ENCODE measurements at places on chromosomes 11 and 22.

GRCh38 chr22:38947321-38948140 is 9.9 kb upstream of the APOBEC3A start:
- DNase-seq, result peak; percentile 47

GRCh38 chr11:107040433-107041087 is 22.3 kb upstream of the GUCY1A2 start:
- no peak for DNase-seq

- DNase-seq, result no peak
Observed at GRCh38 chr11:62678433-62678769, 472 bp downstream of the UBXN1 start.

DNA sequence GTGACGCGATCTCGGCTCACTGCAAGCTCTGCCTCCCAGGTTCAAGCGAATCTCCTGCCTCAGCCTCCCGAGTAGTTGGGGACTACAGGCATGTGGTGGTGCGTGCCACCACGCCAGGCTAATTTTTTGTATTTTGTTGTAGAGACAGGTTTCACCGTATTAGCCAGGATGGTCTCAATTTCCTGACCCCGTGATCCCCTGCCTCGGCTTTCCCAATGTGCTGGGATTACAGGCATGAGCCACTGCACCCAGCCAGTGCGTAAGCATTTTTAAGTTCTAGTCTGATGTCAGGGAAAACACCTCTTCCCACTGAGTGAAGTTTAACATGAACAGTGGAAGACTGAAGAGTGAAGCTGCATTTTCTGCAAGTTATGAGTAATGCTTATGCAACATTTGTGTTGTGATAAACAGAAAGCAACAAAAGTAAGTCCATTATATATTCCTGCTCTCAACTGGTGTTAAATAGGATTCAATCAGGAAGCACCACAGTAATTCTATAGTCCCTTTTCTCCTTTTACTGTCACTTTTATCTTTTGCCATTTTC is 1219.8 kb upstream of the RAG2 start:
- no peak for DNase-seq

DNA sequence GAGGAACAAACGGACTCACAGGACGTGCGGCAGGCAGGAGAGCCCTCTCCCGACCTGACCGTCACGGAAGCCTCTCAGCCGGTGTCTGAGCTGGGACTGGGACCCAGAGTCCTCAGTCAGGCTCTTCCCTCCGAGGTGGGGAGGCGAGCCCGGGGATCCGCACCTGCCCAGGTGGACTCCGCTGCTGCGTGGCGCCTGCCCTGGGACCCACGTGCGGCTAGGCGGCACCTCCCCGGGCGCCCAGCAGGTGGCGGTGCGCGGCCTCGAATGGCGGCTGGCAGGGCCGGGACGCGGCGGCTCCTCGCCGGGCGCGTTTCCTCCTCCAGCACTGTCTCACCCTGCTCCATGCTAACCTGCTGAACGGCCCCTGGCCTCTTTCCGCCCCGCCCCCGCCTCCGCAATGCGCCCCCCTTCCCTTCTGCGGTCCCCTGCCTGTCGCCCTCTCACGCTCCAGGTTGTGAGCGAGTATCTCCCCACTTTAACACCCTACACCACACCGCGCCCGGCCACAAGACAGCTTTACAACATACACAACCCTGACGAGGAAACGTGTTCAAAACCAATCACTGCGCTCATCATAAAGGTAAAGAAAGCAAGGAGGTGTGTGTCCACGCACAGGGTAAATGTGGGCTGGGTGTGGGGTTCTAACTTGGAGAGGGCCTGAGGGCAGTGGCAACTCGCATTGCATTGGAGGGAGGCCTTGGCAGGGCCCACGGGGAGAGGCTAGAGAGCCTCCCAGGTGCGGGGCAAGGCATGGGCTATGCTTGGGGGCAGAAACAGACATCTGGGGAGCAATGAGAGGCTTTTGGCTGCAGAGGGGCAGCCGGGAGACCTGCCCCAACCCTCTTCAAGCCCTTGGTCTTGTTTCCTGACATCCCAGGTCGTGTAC is 25.9 kb upstream of the ATXN10 start:
- DNase-seq, result peak; percentile 68

DNA sequence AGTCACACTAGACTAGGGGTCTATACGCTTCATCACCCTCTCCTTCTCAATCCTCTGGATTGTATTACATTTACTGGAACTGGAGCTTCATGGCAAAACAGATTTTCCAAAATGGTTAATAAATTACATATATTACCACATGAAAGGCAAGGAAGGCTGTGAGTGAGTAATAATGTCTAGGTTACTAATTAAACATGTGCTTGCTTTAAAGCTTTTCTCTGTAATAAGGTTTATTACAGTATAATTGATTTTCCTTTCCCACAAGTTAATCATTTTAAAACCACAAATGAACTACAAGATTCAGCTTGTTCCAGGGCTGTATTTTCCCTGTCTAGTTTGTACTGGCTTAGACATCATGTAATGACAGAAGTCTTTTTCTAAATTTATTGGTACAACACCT is 25.6 kb downstream of the MMP13 start:
- no peak for DNase-seq

- DNase-seq, result no peak
Observed at GRCh38 chr11:67261946-67262681, 4.2 kb upstream of the GRK2 start.

GRCh38 chr11:113420808-113421207 is 33.2 kb downstream of the ANKK1 start:
- no peak for DNase-seq

DNA sequence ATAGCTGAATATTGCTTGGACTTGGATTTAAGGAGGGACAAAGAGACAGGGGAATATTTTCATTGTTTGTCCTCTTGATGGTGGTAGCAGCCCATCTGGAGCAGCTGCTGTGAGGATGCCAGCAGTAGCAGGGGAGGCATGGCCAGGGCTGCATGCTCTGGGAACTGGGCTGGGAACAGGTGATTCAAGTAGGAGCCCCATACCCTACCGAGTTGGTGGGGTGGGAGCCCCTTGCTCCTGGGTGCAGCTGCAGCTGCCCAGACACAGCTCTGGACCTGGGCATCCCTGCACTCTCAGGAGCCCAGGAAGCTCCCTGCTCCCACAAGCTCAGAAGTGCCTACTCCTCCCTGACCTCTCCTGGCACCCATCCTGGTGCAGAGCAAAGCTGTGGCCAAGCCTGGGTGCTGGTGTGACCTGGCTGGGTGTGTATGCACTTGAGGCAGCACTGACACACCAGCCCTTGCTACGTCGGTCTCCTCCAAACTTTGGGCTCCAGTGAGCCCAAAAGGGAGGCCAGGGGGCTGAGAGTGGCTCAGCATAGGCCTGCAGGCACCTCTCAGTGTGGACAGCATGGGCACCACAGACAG is 341.8 kb upstream of the CCDC179 start:
- DNase-seq, result no peak

DNA sequence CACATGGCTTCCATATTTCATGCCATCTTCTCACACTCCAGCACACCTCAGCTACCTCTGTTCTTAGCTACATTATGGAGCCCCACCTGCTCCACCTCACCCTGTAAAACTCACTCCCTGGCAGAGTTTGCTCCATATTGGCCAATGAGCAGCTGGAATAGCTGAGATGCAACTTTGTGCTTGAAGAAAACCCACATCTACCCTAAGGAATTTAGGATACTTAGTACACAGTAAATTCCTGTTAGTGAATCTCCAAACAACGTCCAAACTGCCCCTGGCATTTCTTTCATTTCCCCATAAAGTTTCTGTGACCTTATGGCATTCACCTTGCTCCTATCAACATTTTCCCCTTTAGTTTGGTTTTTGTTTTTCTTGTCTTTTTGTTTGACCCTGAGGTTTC is 2.2 kb upstream of the VWCE start:
- DNase-seq, result no peak

- no peak for DNase-seq
Observed at GRCh38 chr11:118060869-118061268, 16.0 kb upstream of the TMPRSS4 start.

- no peak for DNase-seq
Observed at GRCh38 chr11:2989551-2989950, 2.6 kb downstream of the NAP1L4 start.

- DNase-seq, result no peak
Observed at GRCh38 chr11:133024301-133024700, 508.0 kb downstream of the OPCML start.

GRCh38 chr22:48944751-48945620 is 882.7 kb downstream of the BRD1 start:
- DNase-seq, result no peak

DNA sequence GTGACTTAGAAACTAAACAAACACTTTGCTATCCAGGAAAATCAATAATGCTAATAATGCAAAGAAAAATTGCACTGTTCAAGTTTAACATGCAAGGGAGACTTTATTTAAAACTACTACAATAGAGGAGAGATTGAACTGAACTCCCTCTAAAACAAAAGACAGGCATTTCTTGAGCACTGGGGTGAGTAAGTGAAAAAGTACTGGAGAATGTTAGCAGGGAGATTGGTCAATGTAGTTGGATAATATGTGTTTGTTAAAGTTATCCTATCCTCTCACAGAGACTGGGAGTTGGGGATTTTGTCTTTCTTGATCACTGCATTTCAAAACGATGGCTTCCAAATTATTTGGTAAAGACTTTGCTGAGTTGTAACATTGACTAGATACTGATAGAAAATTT is 77.6 kb downstream of the LUZP2 start:
- DNase-seq, result no peak

GRCh38 chr11:129489249-129489648 is 113.6 kb downstream of the BARX2 start:
- DNase-seq, result no peak

DNA sequence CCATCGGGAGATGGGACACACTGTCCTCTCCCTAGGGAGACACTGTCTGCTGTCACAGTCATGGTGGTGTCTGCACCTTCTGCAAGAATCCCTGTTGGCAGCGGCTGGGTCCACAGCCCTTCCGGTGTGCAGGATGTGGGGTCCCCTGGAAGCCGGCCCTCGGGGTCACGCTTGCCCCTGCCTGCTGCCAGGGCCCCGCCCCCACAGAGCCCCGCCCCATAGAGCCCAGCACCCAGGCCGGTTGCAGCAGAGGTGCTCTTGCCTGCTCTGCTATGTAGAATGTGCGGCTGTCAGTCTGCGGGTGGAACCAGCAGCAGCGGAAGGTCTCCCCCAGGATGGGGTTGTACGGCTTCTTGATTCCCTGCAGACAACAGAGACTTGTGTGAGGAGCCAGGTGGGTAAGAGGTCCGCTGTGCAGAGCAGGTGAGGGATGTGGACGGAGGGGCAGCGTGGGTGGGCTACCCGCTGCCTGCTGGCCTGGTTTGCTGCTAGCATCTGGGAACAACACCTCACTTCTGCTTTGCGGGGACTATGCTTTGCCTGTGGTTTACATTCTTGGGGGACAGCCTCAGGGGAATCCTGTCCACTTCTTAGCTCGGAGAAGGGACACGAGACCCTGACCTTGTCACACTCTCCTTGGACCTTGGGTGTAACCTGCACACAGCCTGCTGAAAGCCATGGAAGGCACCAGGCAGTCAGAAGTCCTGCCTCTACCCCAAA is 44.9 kb upstream of the CARS1 start:
- DNase-seq, result no peak

GRCh38 chr11:17599460-17599925 is 52.4 kb downstream of the OTOG start:
- no peak for DNase-seq

DNA sequence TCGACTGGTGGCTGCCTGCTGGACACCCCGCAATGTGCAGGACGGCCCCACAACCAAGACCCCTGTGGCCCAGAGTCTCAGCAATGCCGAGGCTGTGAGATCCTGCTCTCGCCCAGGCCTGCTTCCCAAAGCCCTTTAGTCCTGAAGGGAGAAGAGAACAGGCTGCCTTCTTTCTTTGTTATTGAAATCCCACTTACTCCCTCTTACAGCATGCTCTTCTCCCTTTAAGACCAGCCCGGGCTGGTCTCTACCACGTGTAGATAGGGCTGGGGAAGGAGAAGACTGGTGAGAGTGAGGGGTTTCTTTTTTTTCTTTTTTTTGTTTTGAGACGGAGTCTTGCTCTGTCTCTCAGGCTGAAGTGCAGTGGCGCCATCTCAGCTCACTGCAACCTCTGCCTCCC is 21.3 kb downstream of the TMEM45B start:
- no peak for DNase-seq

GRCh38 chr11:30000986-30001750 is 15.7 kb downstream of the KCNA4 start:
- no peak for DNase-seq

- DNase-seq, result peak; percentile 8
Observed at GRCh38 chr11:33542921-33543320, 157.7 kb downstream of the C11orf91 start.

GRCh38 chr11:45750439-45750838 is 54.5 kb upstream of the SLC35C1 start:
- no peak for DNase-seq

Measured in stimulated activated CD4-positive, alpha-beta T cell treated with anti-CD3 and anti-CD28 coated beads, TNF-alpha, amount 100 ng/mL, for 48 hours (primary cell).